ENCODE measurements at places on chromosomes 6 and 20. TPM values are rescaled to one million over a fixed set of nuclear protein-coding genes. Genes with fewer than 3 reads are reported as not detected.

WFDC12 gene
- total RNA-seq: not detected

HFE gene
- 9.2 TPM for total RNA-seq

LGSN gene
- not detected for total RNA-seq

ARFGEF2 gene
- total RNA-seq: 15.3 TPM

TRDN gene
- total RNA-seq: not detected

TNFRSF6B gene
- total RNA-seq: 144 TPM

HNF4A gene
- not detected for total RNA-seq

TMEM244 gene
- not detected for total RNA-seq
